ENCODE measurements at places on chromosomes 1 and 21.

GRCh38 chr1:213457186-213457585 lies 406.1 kb downstream of the RPS6KC1 start:
- DNase-seq: no peak

GRCh38 chr1:211344152-211344618 lies 17.6 kb downstream of the TRAF5 start:
- DNase-seq: no peak

DNA sequence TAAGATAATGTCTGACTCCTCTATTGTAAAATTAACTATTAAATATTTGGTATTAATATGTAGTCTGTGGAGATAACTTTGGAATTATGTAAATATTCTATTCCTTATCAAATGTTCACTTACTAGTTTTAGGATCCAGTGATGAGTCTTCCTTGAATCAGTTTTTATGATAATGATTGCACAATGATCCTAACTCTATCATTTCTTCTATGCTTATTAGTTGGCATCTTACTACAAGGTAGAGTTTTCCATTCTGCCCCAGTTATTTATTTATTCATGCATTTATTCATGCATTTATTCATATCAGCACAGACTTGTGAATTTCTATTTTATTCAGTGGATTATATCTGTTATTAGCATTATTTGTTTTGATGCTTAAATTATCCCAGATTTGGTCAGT lies 7.4 kb upstream of the MGST3 start:
- DNase-seq: no peak

DNA sequence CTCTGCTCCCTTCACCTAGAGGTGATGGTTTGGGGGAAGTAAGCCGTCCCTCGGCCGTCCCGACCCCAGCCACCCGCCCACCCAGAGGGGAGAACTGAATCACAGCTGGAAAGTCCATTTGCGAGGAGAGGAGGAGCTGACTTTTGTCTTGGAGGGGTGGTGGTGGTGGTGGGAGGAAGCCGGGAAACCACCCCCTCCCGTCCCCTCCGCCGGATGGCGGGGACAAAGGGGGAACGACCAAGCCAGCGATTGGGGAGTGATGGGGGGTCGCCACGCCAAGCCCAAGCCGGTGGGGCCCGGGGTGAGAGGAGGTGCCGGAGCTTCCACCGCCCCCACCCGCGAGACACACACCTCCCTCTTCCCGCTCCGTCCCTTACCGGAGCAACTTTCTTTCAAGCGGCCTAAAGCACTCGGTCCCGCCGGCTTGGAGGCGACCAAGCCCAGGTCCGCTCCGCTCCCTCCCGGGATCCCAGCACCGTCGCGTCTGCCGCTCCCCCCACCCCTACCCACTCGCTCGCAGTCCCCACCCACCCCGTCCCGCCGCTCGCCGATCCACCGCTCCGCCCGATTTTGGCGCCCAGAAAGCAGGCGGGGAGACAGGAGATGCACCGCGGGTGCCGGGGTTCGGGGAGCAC lies 540 bp downstream of the ARHGEF2 start:
- peak; percentile 43 for DNase-seq

GRCh38 chr1:25619101-25619890 lies 2.7 kb downstream of the MAN1C1 start:
- no peak for DNase-seq

- no peak for DNase-seq
These were observed 50.2 kb upstream of the ATP1A1 start for GRCh38 chr1:116322752-116323405.

- DNase-seq: no peak
These were observed 124.5 kb downstream of the CRB1 start for GRCh38 chr1:197392541-197392940.

GRCh38 chr1:230917284-230918135 lies 49.2 kb upstream of the C1orf198 start:
- DNase-seq: peak; percentile 69

- no peak for DNase-seq
These were observed 108.4 kb downstream of the CNIH3 start for GRCh38 chr1:224724566-224724965.

GRCh38 chr1:171748651-171749050 lies 6.8 kb upstream of the VAMP4 start:
- DNase-seq: no peak

DNA sequence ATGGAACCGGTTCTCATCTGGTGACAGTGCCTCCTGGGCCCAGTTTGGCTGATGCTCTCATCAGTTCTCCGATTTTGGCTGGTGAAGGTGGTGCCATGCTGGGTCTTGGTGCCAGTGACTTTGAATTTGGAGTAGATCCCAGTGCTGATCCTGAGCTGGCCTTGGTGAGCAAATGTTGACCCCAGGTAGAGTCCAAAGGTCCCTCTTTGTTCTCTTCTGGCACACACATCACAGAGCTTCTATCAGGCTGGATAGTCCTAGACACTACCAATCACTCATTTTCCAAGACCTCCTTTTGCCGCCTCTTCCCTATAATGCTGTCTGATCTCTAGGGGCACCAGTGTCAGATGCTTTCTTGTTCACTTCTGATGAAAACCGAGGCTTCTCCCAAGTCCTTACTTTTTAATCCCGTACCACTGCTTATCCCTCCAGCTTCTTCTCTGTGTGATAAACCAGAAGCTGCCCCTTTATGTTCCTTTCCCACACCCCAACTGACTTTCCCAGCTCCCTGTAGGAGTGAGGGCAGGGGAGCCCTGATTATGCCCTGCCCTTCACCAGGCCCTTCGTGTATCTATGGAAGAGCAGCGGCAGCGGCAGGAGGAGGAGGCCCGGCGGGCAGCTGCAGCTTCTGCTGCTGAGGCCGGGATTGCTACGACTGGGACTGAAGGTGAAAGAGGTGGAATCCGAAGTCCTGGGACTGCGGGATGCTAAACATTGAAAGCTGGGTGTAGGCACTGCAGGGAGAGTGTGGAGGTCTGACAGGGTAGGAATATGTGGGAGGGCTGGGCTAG lies 11.1 kb downstream of the PSMD4 start:
- no peak for DNase-seq

GRCh38 chr1:114234408-114235124 lies 80.9 kb upstream of the SYT6 start:
- DNase-seq: no peak

DNA sequence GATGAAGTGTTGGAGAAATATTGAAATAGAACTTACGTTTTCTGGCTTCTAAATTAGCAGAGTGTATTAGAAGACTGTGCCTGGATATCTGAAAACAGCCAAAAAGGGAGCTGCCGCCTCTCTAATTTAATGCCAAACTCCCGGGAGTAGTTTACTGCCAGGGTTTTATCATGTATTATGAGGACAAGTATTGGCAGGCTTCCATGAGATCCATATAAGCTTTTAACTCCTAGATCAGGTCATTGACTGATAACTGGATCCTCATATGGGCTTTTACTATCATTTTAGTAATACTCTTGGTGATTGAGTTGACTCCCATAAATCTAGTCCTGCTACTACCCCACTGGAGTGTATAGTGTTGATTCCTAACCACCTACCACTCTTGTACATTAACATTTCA lies 178.4 kb upstream of the CXADR start:
- no peak for DNase-seq

- no peak for DNase-seq
These were observed 19.1 kb downstream of the AJAP1 start for GRCh38 chr1:4673494-4673893.

GRCh38 chr1:234899041-234899729 lies 229.5 kb downstream of the TOMM20 start:
- no peak for DNase-seq

- DNase-seq: no peak
These were observed 883.1 kb downstream of the TTLL7 start for GRCh38 chr1:83115785-83116184.

DNA sequence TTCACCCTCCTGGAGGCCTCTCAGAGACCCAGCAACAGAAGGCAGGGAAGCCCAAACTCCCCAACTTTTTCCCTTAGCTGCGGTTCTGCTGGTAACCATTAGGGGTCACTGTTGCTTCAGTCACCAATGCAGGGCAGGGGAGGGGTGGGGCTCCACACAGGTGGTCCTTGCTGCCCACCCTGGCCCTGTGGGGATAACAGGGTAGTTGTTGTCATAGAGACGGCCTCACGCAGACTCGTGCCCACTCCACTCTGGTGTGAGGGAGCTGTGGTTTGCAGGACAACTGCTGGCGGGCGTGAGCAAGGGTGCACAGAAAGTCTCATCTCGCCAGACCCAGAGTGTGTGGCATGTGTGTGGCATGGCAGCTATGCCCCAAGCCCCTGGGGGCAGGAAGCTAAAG lies 19.9 kb downstream of the INSRR start:
- DNase-seq: no peak

- no peak for DNase-seq
These were observed 792.0 kb downstream of the LTN1 start for GRCh38 chr21:28200726-28201125.

DNA sequence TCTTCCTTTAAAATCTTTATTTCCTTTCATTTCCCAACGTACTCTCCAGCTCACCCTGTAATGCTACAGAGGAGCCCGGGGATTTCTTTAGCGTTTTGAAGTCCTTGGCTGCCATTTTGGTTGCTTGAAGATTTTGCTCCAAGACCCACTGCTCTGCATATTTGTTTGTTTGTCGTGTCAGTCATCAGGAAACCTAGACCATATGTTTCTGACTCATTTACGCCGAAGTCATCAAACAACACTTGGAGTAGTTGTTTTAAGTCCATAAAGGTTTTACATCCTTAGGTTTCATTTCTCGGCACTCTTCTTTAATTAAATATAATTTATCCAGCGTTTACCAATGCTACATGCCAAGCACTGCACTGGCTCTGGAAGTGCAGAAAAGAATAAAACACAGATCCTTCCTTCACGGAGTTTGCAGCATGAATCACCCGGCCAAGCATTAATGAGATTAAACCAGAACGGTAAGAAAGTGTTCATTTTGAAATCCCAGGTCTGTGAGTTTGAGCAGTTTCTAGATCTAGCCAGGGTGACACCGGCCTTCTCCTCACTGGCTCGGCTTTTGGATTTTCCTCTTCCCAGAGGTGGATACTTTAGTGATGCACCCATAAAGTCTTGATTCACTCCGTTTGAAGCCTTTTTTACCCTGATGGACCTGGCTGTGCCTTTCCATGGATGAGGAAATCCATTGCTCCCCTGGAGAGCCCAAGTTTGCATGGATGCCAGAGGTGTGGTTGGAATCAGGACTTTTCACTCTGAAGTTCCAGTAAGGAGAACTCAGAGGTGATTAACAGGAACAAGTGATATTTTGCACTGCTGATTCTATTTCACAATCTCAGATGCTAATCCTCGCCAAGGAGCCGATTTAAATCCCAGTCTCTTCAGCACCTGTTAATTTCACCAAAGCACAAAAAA lies 109.3 kb downstream of the KAZN start:
- DNase-seq: no peak

- peak; percentile 58 for DNase-seq
These were observed 7.0 kb downstream of the CD53 start for GRCh38 chr1:110879758-110880606.

DNA sequence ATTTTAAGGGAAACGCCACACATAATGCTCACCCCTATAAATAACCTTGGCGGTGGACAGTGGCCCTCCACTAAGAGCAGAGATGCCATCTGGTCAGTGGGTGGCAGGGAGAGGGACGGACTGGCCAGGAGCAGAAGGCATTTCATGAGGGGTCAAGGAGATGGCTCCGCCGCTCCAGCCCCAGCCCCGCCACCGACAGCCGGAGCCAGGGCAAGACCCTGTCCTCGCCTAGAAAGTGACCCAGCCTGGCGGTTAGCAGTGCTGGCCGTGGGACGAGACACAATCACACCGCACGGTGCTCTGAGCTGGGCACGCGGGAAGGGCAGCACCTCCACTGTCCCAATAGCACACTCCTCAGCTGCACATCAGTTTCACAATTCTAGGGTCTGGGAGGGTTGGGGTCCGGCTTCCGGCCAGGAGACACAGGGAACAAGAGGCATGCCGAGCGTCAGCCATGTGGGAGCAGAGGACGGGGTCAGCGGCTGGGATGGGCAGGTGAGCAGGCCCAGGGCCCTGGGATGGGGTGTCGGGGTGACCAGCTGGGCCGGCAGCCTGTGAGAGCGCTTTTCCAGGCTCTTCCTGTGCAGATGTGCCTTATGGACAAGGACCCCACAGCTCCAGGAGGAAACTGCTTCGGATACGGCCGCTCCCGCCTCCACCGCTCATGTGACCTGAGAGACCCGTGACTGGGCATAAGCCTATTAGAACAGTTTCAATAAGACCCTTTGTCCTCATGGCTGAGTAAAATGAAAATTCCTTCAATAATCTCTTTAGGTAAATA lies 5.7 kb downstream of the SLC19A1 start:
- no peak for DNase-seq

DNA sequence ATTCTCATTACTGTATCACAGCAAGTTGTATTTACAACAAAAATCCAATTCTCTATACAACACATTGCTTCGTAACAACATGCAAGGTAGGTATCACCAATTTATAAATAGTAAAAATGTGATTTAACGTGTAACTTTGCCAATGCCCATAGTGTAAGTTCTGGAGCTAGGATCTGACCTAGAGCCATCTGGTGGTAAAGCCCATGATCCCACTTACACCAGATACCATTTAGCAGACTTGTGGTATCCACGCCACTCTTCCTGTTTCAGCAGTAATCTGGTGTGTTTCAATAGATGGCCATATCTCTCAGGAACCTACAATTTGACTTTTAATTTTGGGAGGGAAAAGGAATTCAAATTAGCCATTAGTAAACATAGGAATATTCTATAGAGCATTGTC lies 10.2 kb downstream of the SETSIP start:
- DNase-seq: no peak

- DNase-seq: no peak
These were observed 714.1 kb upstream of the CHRM3 start for GRCh38 chr1:238672262-238672661.

DNA sequence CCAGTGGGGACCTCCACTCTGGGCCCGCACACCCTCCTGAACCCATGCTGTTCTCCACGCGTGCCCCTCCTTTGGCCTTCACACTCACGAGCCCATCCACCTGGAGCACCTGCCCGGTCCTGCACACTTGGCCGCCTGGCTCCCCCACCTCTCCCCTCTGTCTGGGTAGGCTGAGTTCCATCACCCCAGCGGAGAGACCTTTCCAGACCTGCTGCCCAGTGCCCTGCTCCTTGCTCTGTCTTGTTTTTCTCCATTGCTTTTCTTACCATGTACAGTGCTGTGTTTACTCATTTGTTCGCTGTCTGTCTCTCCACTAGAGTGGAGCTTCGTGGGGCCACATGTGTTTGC lies 351.0 kb upstream of the VAMP3 start:
- DNase-seq: no peak

DNA sequence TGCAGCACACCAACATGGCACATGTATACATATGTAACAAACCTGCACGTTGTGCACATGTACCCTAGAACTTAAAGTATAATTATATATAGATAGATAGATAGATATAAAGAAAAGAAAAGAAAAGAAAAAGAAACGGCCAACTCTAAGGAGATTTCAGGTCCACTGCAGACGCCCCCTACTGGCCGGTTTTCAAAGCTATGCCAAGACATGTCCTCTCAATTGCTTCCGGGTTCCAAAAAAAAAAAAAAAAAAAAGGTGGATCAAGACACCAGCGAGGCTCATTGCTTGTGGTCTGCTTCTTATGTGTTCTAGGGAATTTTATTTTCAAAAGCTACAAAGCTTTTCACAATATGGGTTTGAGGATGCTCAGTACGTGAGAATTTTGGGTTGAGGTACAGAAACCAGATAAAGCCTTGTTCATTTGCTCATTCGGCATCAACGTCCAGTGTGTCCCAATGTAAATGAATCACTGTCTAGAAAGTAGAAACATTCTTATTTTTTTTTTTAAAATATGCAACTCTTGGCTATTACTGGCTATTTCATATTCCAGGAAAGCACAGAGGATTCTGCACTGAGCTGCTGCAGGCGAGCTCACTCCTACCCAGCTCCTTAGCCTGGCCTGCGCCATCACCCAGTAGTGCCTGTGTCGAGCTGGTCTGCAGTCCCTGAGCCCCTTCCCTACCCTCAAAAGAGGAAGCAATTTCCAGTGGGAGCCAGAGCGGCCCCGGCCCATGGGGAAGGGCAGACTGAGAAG lies 643.0 kb downstream of the KIF26B start:
- DNase-seq: peak; percentile 4
